Prostate gland (tissue), 2 donors: ENCODE measurements at places on chromosomes 4 and X. TPM values are rescaled to one million over a fixed set of nuclear protein-coding genes. Genes with fewer than 3 reads are reported as not detected.

- H3K36me3 ChIP-seq = no peaks in the 10 kb centered on the region
- DNase-seq = no peak
- H3K27ac ChIP-seq = no peak overlapping the region
- no peaks in the 10 kb centered on the region for H3K27me3 ChIP-seq
- H3K4me3 ChIP-seq = no peak overlapping the region
- no peaks in the 10 kb centered on the region for H3K4me1 ChIP-seq
Observed at GRCh38 chr4:174867903-174868302, 38.9 kb upstream of the GLRA3 start.

Gene CTAG2
- not detected for total RNA-seq

- no peaks in the 10 kb centered on the region for H3K27me3 ChIP-seq
- H3K36me3 ChIP-seq = no peaks in the 10 kb centered on the region
- H3K4me3 ChIP-seq = no peak overlapping the region
- no peak overlapping the region for H3K27ac ChIP-seq
Observed at GRCh38 chr4:11194431-11194830, 234.3 kb downstream of the HS3ST1 start.

Gene STS
- total RNA-seq = 10.0 TPM

Gene TMSB15A
- 4.8 TPM for total RNA-seq

GRCh38 chrX:133335027-133335426 lies 80.3 kb downstream of the GPC4 start:
- no peak overlapping the region for H3K27ac ChIP-seq
- no peaks in the 10 kb centered on the region for H3K27me3 ChIP-seq
- no peaks in the 10 kb centered on the region for H3K4me1 ChIP-seq
- peak; percentile 8 for DNase-seq

DNA sequence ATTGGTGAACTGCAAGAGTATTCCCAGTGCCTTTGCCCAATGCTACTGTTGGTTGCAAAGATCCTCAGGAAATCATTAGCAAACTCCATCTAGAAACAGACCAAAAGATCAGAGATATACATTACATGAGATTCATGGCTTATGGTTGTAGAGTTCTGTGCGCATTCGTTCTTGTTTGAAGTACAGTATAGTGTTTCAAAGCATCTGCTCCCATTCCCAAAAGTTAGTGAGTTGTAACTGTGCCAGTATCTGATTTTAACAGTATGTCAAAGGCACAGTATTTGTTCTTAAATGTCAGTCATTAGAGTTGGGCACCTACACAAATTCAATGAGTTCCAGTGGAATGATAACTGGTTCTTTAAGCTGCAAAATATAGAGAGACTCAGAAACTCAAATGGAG lies 314.7 kb upstream of the ATOH1 start:
- H3K27me3 ChIP-seq = no peaks in the 10 kb centered on the region
- H3K4me1 ChIP-seq = no peaks in the 10 kb centered on the region
- H3K4me3 ChIP-seq = no peak overlapping the region
- H3K27ac ChIP-seq = no peak overlapping the region
- H3K36me3 ChIP-seq = no peaks in the 10 kb centered on the region

DNA sequence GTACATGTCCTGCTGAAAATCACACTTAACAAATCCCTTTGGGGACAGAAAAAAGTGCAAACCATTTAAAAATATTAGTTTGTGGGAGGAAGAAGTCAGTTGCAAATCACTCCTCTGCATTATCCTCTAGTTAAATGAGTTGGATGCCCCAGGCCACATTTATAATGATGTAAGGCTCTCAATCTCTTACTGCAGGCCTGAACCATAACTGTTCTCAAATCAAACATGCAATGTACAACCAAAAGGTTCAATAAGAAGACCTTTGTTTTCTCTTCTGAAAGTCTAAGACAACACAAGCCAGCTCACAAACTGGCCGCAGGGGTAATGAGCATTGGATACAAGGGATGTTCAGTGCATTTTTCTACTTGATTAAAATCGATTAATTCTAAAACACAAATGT lies 39.7 kb downstream of the IGFBP7 start:
- H3K27ac ChIP-seq = no peak overlapping the region
- DNase-seq = no peak
- H3K4me3 ChIP-seq = no peak overlapping the region
- no peaks in the 10 kb centered on the region for H3K36me3 ChIP-seq
- H3K4me1 ChIP-seq = no peaks in the 10 kb centered on the region

GRCh38 chrX:23380581-23380980 lies 45.9 kb downstream of the PTCHD1 start:
- H3K27ac ChIP-seq = no peak overlapping the region
- H3K4me1 ChIP-seq = no peaks in the 10 kb centered on the region
- no peaks in the 10 kb centered on the region for H3K27me3 ChIP-seq
- H3K36me3 ChIP-seq = no peaks in the 10 kb centered on the region

GRCh38 chrX:16748425-16748824 lies 29.0 kb downstream of the SYAP1 start:
- no peak for DNase-seq
- no peak overlapping the region for H3K27ac ChIP-seq
- no peaks in the 10 kb centered on the region for H3K27me3 ChIP-seq
- H3K4me3 ChIP-seq = no peak overlapping the region
- H3K4me1 ChIP-seq = no peaks in the 10 kb centered on the region

DNA sequence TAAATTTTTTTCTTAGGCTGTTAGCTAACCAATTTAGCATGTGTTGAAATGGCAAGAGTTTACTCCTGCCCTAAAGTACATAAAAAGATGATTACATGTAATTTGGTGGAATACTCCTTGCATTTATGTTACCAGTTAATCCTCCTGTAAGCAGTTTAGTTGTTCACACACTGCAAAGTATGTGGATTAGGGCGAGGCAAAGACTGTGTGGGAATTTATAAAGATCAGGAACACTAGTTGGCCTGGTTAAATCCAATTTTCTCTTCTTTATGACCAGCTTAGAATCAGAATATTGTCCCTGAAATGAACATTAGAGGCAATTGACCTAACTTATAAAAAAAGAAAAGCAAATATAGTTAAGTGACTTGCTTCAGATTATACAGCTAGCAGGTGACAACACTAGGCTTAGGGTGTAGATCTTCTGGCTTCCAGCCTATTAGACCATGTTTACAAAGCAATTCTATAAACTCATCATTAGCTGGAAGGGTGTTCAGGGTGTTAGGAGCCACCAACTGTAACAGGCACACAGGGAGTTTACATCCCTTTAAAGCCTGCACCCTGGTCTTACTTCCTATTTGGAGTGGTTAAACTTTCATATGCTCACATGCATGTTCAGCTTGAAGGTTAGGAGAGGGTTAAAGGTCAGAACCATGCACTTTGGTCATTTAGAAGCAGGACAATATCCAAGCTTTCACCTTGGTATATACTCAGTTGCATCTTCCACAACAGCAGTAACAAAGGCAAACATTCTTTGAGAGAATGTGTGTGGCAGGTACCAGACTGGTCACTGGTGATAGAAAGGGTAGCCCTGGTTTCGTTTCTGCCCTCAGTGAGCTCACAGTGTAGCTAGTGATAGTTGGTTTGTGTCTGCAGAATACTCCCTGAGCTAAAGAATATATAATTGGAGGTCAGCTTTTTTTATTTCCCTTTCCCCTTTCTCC lies 72.6 kb downstream of the GC start:
- H3K4me1 ChIP-seq = no peaks in the 10 kb centered on the region
- no peak for DNase-seq

DNA sequence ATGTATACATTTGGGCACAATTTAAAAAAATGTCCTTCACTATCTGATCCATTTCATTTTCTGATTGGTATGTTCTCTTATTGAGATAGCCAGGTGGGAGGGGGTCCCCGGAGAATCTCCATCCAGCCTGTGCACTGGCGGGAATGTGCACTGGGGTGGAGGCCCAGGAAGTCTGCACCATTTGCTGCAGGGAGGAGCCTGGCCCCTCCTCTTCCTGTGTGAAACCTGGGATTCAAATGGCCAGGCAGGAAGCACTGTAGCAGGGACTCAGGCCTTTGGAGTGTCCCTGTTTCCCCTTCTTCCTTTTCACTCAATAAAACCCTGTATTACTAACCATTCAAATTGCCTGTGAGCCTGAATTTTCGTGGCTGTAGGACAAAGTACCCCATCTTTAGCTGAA lies 44.3 kb downstream of the GPRIN3 start:
- no peaks in the 10 kb centered on the region for H3K4me1 ChIP-seq
- no peak overlapping the region for H3K4me3 ChIP-seq
- H3K27ac ChIP-seq = no peak overlapping the region
- H3K27me3 ChIP-seq = no peaks in the 10 kb centered on the region

GRCh38 chr4:13530823-13531624 lies 13.3 kb downstream of the NKX3-2 start:
- H3K27me3 ChIP-seq = peaks cover 60% of the 10 kb centered on the region
- H3K27ac ChIP-seq = no peak overlapping the region
- no peak for DNase-seq

Gene SUPT20HL2
- 10.5 TPM for total RNA-seq

- H3K27me3 ChIP-seq = no peaks in the 10 kb centered on the region
- no peak overlapping the region for H3K4me3 ChIP-seq
- H3K4me1 ChIP-seq = no peaks in the 10 kb centered on the region
- no peaks in the 10 kb centered on the region for H3K36me3 ChIP-seq
Observed at GRCh38 chr4:6889736-6890324, 19.8 kb upstream of the TBC1D14 start.

- H3K4me3 ChIP-seq = no peak overlapping the region
- DNase-seq = no peak
- H3K27me3 ChIP-seq = no peaks in the 10 kb centered on the region
- H3K27ac ChIP-seq = no peak overlapping the region
Observed at GRCh38 chrX:132853040-132853439, 105.4 kb downstream of the HS6ST2 start.

DNA sequence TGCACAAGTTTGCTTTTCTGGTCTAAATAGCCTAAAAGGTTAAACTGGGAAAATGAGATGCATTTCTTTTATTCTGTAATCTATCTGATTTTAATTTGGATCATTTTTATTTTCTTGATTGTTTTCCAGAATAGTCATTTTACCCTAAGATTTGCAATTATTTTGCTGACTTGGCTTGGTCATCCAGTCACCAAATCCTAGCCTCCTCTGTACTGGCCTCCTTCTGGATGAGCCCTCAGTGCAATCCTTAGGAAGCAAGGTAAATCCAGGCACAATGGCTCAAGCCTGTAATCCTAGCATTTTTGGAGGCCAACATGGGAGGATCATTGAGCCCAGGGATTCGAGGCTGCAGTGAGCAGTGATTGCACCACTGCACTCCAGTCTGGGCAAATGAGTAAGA lies 9.2 kb downstream of the EREG start:
- H3K27me3 ChIP-seq = no peaks in the 10 kb centered on the region
- no peaks in the 10 kb centered on the region for H3K4me1 ChIP-seq
- H3K36me3 ChIP-seq = no peaks in the 10 kb centered on the region
- no peak overlapping the region for H3K27ac ChIP-seq
- DNase-seq = no peak
